Activated CD4-positive, CD25-positive, alpha-beta regulatory T cell (primary cell): ENCODE measurements at places on chromosomes 6 and 20.

GRCh38 chr6:72621291-72622093 lies at the start of gene KCNQ5:
KCNQ5 (plus strand) TSS chr6:72622064.
- no peak for DNase-seq

DNA sequence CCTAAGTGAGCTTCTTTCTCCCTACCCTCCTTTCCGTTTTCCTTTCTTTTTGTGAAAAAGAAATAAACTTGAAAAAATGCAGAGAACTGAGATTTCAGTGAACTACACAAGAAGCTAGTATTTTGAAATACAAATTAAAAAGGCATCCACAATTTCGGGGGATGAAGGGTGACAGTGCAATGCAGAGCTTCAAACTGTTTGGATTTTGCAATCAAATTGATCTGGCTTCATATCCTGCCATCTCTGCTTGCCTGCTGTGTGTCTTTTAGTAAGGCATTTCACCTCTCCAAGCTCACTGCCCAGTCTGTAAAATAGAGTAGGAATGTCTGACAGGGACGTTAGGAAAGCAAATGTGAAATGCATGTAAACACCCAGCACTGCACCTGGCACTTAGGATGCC lies 258.0 kb downstream of the HACE1 start:
- DNase-seq: no peak

- DNase-seq: no peak
Observed at GRCh38 chr6:36625158-36625919, 31.2 kb downstream of the SRSF3 start.

DNA sequence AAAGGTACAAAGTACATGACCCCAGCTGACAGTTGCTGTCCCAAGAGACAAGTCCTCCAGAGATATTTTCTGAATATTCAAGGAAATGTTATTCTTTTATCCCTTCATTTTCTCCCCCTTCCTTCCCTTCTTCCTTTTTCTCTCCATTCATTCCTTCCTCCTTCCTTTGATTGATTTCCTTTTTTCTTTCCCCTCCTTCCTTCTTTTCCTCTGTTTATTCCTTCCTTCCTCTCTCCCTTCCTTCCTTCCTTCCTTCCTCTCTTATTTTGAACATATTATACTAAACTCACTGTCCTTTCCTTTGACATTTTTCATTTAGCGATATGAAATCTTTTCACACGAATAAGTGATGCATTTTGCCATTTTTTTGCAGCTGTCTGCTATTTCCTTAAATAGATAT lies 73.2 kb upstream of the HDDC2 start:
- DNase-seq: no peak

- DNase-seq: no peak
Observed at GRCh38 chr6:48073976-48074767, 36.8 kb downstream of the PTCHD4 start.

DNA sequence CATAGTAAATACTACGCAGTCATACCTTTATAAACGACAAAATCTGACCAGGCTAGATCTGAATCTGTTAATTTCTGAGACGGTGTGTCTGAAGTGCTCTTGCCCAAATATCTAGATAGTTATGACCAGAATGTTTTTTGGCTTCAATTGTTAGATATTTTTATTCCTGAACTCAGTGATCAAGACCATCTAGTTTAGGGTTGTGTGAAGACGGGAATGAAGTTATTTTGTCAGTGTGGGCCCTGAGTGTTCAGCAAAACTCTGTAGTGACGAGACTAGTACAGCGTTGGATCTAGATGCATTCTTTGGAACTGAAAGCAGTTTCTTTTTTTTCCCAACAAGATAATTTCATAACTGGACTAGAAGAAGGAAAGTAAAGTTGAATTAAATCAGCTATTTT lies 3.1 kb downstream of the STXBP5 start:
- DNase-seq: no peak

GRCh38 chr6:108883172-108883571 lies 35.0 kb downstream of the ARMC2 start:
- no peak for DNase-seq

GRCh38 chr20:21017528-21018085 lies 88.6 kb downstream of the LINC00237 start:
- DNase-seq: no peak

GRCh38 chr6:38477680-38478260 lies 162.0 kb downstream of the BTBD9 start:
- no peak for DNase-seq

DNA sequence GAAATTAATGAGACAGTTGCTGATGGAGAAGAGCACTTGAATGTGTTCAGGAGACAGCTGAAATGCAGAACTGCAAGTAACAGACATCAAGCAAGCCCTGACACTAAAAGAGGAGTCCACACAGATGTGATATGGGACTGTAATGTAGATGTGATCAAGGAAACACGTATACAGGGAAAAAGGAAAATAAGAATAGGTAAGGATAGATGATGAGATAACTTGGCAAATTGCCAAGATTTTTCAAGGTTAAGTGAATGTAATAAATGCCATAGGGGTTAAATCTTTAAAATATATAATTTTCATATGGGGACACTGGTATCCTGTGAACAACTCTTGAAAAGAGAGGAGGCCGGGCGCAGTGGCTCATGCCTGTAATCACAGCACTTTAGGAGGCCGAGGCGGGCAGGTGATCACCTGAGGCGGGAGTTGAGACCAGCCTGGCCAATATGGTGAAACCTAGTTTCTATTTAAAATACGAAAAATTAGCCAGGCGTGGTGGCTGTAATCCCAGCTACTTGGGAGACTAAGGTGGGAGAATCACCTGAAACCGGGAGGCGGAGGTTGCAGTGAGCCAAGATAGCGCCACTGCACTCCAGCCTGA lies 7.2 kb upstream of the SNX14 start:
- no peak for DNase-seq

DNA sequence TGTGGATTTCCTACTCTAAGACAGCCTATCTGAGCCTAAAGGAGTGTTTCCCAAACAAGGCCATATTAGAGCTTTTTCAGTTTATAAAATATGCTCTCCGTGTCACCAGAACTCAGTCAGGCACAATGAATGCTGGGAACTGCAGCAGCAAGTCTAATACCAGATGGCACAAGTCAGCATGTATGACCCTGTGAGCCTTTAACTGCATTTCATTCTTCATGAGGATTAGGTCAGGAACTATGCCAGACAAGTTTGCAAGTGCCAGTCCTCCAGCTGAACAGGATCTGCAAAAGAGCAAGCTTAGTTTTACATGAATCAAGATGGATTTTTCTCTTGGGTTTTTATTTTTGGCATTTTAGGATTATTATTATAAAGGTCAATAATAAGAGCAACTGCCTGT lies 66.7 kb upstream of the SAMD5 start:
- no peak for DNase-seq

DNA sequence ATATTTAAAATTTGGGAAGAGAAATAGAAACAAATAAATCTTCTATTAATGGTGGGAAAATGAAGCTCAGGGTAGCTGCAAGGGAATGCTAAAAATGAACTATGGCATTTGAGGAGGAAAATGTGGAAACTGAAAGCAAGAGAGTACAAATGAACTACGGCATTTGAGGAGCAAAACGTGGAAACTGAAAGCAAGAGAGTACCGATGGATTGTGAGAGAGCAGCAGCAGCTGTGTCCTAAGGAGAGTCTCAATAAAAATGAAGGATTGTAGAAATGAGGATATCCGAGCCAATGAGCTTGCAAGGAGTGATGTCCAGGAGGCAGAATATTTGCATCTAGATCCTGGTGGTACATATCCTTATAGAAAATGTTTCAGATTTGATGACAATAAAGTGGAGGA lies 547.1 kb upstream of the ZNF337 start:
- DNase-seq: no peak

DNA sequence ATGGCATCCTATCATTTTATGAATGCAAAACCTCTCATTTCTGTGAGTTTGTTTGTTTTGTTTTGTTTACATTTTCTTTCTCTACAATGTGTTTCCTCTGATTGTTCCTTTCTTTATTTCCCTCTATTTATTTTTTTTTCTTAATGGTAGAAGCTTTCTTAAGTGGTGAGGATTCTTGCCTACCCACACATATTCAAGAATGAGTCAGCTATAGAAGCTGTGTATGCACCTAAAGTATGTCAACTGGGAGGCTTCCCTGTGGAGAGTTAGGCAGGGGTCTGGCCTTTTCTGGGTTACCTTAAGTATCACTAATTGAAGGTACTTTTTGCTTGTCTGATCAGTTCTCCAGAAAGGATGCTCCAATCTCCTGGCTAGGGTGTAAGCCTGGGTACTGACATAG lies 354.0 kb downstream of the ESR1 start:
- DNase-seq: no peak

DNA sequence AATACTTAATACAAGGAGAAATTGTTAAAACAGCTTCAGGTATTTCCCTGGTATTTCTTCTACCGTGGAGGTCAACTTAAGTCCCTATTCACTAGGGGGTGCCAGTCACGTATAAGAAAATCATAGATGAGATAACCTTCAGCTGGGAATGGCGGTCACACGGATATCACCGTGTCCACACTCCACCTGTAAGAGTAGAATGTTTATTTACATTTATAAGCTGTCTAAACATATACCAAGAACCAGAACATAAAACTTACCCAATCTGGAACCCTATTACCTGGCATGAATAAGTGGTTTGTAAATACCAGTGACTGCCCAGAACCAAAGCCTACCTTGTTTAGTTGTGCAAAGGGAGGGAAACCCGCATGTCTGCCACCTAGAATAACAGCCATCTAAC lies 1.9 kb upstream of the ELOVL4 start:
- no peak for DNase-seq

GRCh38 chr6:40011844-40012243 lies 77.6 kb upstream of the MOCS1 start:
- no peak for DNase-seq

- DNase-seq: no peak
Observed at GRCh38 chr6:48670546-48670945, 559.5 kb upstream of the PTCHD4 start.

DNA sequence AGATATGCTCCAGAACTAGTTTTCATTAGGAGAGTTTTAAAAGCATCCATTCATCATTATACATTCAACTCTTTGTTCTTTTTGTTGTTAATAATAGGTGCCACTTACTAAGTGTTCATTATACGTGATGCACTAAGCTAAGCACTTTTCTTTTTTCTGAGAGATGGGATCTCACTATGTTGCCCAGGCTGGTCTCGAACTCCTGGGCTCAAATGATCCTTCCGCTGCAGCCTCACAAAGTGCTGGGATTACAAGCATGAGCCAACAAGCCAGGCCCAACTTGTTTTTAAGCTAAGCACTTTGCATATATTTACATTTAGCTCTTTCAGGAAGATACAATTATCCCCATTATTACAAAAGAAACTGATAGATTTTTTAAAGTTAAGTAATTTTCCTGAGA lies 5.7 kb upstream of the GFOD1 start:
- DNase-seq: no peak

DNA sequence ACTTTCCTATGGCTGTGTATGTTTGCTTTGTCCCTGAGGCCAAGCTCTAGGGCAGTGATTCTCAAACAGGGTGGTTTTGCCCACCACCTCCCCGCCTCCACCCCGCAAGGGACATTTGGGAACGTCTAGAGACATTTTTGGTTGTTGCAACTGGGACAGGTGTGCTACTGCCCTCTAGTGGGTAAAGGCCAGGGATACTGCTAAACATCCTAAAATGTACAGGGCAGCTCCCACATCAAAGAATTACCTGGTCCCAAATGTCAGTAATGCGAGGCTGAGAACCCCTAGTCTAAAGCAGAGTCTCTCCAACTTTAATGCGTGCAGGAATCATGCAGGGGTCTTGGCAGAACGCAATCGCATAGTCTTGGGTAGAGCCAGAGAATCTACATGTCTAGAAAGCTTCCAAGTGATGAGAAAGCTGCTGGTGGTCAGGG lies 5.1 kb downstream of the KCNS1 start:
- DNase-seq: peak; percentile 34

GRCh38 chr20:18628330-18628920 lies 40.6 kb downstream of the DTD1 start:
- no peak for DNase-seq

DNA sequence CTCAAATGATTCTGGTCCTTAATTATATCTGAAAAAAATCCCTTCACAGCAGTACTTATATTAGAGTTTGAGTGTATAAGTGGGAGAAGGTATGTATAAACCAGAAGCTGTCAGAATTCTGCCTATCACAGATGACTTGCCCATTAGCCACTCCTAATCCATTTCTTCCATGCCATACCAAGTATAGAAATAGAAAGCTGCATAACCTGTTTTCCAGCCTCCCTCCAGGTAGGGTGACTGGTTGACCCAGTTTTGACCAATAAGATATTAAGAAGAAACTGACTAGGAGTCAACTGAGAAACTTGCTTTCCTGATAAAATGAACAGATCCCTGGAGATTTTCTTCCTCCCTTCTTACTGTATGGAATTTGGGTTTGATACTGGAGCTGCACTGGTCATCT lies 112.2 kb upstream of the GRIK2 start:
- DNase-seq: no peak

DNA sequence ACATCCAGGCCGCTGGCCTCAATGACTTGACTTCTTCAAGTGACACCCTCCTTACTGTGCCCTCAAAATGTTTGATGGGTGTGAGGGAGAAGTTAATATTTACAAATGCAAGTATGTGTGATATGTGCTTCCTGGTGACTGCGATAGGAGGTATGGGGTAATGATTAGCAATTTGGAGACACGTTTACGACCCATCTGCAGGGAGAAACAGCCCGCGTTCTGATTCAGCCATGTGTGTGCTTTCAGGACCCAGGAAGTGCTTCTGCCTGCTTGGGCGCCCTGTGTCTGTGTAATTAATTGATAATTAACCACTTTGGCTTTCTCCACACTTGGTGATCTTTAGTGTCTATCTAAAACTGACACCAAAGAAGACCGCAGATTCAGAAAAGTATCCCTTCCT lies 25.0 kb downstream of the SIRPA start:
- no peak for DNase-seq

DNA sequence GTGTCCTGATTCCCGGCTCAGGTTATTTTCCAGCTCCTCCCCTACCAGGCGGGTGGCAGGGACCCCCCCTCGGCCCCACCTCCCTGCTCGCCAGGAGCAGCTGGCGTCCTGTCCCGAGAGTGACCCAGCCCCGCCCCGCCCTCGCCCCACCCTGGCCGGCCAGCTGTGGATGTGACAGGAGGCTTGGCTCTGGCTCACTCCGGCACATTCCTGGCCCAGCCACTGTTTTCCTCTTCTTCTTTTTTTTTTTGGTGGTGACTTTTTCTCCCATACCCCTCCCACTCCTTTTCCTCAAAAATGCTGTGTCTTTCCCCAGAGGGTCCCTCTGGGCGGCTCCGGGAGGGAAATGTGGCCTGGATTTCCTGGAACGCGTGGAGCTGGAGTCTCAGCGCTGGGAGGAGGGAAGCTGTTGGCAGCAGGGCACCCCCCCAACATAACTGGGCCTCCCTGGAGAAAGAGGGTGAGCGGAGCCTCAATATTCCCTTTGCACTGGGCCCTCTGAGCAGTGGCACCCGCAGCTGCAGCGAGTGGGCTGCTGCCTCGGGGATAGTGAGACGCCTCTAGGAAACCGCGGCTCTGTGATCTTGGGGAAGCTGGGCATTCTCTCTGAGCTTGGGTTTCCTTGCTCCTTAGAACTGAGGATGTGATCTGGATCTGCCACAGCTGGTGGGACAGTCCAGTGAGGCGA lies 28.3 kb upstream of the CSNK2A1 start:
- DNase-seq: no peak

DNA sequence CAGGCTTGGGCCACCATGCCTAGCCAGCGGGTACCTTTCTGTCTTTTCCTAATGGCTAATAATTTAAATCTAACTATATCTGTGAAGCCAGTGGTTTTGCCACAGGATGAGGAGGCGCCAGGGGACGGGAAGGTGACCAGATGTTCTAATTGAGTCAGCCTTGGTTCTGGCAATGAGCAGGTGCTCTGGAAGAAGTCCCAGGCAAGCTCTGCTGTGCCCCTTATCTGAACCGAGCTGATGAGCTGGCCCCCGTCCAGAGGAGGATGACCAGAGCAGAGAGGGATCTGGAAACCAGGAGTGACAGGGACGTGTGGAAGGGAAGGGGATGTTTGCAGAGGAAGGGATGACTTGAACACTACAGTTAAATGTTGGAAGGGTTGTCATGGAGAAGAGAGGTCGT lies 46.7 kb downstream of the SLC35D3 start:
- no peak for DNase-seq
